GM19239 (cell line): ENCODE measurements at places on chromosomes 16 and 17.

DNA sequence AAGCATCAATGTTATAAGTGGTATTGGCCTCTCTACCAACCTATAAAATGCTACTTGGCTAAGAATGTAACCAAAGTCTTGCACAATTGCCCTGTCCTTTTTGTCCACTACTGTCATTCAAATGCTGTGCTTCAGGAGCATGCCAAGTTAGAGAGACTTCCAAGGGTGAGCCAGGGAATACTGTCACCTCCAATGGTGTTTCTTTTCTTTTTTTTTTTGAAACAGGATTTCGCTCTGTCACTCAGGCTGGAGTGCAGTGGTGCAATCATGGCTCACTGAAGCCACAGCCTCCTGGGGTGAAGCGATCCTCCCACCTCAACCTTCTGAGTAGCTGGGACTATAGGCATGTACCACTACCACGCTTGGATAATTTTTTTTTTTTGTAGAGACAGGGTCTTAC lies 43.7 kb upstream of the ERN1 start:
- no peak for DNase-seq

GRCh38 chr16:46607529-46607928 lies 13.7 kb downstream of the SHCBP1 start:
- DNase-seq = no peak

DNA sequence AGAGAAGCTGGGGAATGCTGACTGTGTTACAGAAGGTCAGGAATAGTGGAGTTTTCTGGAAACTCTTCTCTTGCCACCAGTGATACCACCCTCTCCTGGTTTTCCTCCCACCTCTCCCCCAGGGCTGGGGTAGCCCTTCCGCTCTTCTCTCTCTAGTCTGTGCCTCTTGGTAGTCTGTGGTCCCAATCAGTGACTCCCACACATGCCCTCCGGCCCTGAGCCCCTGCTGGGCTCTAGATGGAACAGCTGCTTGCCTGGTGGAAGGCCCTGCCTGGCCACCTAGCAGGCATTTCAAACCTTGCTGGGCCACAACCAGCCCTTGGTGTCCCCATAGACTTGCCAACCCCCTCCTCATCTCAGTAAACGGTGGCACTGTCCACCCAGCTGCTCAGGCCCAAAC lies 15.2 kb upstream of the MTSS2 start:
- no peak for DNase-seq

DNA sequence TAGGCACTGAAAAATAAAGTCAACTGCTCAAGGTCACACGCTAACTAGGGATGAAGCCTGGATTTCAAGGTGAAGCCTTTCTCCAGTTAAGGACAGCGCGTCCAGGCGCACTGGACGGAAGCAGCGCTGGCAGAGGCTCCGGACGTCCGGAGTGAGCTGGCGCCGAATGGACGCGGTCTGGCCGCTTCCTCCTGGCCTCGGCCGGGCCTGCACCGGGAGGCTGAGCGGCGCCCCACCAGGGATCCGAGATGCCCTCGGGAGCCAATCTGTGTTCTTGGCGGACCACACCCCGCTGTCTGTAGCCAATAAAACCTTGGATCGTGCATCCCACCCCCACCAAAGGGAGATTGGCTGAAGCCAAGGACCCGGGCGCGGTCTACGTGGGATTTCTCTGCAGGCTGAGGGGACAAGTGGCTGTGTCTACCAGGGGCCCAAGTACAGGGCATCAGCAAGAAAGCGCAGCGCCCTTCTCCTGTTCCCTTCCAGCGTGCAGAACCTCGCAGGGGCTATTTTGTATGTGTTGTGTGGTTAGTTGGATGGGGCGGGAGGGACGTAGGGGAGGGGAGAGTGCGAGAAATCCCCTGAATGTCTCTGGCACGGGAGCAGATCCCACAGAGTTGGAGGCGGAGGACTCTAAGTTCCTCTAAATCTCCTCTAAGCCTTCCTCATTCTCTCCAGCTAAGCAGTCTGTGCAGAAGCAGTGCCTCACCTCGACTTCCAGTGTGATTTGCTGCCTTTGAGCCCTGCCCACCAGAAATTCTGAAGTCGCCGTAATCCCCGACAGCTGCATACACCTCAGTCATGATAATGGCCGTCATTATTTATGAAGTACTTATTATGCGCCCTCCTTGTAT lies 2.5 kb upstream of the AKAP10 start:
- no peak for DNase-seq

DNA sequence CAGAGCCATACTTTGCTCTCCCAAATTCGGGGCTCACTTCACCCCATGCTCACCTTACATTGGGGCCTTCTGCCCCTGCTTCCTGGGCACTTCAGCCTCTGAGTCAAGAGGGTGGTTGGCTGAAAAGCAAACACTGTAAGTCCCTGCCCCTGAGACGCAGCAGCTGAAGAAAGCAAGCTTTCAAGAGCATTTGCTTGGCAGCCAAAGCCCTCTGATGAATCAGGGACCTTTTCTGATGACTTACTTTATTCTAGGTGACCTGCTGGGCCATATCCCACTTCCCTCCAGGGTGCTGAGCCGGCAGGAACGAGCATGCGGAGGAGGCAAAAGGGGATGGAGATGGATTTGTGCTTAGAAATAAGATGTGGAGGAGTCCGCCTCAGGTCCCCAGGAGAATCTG lies 147.0 kb upstream of the TNRC6C start:
- DNase-seq = no peak
